ENCODE measurements at places on chromosomes 3 and 15.

DNA sequence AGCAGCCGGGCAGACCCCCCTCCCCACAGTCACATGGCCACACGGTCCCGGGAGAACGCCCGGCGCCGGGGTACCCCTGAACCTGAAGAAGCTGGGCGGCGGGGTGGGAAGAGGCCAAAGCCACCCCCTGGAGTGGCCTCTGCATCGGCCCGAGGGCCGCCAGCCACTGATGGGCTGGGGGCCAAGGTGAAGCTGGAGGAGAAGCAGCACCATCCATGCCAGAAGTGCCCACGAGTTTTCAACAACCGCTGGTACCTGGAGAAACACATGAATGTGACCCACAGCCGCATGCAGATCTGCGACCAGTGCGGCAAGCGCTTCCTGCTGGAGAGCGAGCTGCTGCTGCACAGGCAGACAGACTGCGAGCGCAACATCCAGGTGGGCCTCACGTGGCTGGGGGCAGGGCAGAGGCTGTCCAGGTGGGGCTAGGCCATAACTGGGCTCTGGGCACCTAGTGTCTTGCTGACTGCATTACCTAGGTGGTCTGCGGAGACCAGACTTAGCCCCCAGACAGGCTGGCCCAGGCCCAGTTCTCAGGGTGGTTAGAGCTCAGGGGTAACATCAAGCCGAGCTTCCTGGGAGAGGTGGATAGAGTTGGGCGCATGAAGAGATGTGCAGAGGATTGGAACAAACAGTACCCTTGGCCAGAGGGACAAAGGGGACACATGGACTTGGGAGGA lies 6.1 kb downstream of the ZBTB47 start:
- no peak for DNase-seq

GRCh38 chr3:133882986-133883586 lies 12.6 kb downstream of the RAB6B start:
- no peak for DNase-seq

- no peak for DNase-seq
Measured at GRCh38 chr3:33980252-33980651, 181.8 kb downstream of the PDCD6IP start.

DNA sequence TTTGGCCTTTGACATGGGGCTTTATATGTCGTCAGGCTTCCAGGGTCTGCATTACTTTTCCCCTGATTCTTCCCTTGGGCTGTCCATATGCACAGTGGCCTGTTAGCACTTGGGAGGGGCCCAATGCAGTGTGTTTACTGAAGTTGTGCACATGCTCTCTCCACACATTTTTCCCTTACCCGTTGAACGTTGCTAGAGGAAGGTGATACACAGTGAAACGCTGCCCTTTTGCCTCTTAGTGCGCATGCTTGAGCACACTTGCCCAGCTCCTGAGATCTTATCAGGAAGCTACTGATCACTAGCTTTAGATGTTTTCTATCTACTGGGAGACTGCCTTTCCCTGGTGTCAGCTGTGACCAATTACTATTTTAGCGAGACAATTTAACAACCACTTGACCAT lies 1198.0 kb downstream of the ROBO1 start:
- no peak for DNase-seq

GRCh38 chr3:147712357-147712756 lies 303.2 kb downstream of the ZIC1 start:
- DNase-seq = no peak

DNA sequence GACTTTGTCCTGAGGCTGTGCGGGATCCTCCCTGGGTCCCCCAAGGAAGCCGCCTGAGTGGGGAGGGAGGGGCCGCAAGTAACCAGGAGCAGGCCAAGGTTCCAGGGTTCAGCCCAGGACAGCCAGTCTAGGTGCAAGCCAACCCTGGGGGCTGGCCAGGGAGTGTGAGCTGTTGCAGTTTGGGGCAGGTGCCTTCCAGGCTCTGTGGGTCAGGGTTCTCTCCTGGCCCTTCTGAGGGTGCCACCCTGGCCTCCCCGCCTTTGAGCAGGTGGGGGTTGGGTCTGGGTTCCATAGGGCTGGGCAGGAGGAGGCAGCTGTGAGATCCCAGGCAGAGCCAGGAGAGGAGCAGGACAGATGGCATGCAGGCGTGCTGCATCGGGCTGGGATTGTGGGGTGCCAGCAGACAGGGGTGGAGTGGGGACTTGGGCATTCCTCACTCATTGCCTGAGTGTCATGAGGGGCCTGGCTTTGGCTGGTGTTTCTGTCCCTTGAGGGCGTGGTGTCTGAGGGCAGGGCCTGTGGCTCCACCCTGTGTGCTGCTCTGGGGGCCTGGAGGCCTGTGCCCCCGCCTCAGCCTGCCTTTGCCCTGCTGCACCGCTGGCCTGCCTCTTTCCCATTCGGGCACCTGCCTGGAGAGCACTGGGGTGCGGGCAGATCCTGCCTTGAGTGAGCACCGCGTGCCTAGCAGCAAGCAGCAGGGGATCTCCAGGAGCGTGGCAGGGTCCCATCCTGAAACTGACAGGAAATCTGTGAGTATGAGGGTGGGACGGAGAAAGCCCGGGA lies 18.4 kb downstream of the KLF13 start:
- DNase-seq = no peak

DNA sequence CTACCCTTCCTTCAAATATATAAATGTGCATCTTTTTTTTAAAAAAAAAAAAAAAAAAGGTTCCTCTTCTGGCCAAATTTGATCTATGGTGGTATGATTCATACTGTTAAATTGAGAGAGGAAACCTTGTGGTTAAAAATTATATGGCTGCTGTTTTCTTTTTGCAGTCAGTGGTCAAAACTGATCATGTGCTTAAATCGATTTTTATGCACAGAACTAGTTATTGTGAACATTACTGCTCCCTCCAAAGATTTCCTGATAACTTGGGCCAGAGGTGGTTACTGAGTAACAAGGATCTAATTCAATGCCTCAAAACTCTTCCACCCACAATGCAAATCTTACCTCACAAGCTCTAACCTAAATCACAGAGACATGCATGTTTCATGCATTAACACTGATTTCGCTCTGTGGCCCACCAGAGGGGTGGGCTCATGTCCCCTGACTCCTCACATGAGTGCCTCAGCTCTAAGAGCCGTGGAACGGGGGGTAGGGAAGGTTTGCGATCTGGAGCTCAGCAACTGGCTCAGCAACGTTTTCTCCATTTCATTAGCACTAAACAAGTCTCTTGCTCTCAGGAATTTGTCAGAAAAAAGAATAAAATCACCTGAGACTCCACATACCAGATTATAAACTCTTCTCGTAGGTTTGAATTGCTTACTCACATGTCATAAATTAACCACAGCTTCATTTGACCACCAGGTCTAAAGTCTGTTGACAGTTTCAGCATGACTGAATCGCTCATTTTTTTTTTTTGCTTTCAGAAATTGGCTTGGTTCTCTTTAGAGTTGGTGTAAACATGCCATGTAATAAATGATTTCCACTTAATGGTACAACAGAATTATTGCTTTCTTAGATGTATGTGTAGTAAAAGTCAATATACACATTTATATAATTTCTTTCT lies 280.4 kb downstream of the CD47 start:
- no peak for DNase-seq
